Osteocyte (in vitro differentiated cells): ENCODE measurements at places on chromosomes 7 and 10. TPM values are rescaled to one million over a fixed set of nuclear protein-coding genes. Genes with fewer than 3 reads are reported as not detected.

DNA sequence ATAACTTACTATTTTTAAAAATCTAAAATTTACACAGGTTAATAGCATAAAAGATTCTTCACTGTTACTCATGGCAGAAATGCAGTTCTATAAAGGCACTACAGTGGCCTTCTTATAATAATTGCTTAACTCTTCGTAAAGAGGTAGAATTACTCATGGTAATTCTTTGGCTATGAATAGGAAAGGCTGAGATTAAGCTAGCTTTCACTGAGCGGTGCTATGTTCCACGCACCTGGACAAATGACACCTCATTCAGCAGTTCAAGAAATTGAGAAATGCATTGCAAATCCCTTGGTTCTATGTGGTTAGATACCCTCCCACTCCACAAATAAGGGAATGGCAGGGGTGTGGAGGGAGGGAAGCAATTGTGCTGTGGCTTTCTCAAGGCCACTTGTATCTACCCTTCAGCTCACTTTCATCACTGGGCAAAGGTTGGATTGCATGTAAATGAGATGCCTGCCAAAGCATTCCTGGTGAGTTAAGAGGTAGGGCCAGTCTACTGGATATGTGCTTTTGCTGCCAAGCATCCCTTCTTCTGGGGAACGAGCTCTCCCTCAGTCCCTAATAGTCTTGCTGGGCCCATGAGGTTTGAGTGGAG, 210.9 kb downstream of the TEX36 start:
- no peaks in the 10 kb centered on the region for H3K4me1 ChIP-seq
- no peak for DNase-seq
- H3K36me3 ChIP-seq, result no peaks in the 10 kb centered on the region
- no peak overlapping the region for H3K27ac ChIP-seq
- H3K4me3 ChIP-seq, result no peak overlapping the region

DNA sequence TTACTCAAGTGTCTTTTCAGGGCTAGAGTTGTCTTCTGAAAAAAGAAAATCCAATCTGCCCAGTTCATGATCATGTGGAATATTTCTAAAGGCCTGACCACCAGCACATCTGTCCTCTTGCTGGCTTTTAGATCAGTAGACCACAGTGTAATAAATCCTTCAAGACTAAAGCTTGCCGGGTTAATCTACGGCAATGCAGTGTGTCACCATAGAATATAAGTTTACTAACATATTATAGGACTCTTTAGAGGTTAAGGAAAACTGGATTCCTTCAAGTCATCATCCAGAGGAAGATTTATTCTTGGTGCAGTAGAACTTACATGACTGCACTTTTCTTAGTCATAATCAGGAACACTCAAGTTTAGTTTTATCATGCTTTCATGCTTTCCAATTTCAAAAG, 349.5 kb downstream of the SEMA3D start:
- peaks cover 5% of the 10 kb centered on the region for H3K4me1 ChIP-seq
- no peak overlapping the region for H3K27ac ChIP-seq
- no peaks in the 10 kb centered on the region for H3K27me3 ChIP-seq
- no peak overlapping the region for H3K4me3 ChIP-seq

DNA sequence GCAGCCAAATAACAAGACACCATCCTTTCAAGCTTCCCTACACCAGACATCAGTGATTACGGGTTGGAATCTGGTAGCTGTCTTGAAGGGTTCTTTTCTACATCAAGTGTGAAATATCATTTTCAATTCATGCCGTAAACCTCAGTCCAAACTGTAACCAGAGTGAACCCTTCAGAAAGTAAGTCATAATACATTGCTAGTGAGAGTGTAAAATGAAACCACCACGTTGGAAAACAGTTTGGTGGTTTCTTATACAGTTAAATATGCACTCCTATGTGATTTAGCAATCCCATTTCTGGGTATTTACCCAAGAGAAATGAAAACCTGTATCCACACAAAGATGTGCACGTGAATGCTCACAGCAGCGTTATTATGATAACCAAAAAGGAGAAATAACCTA, 25.6 kb upstream of the ZC3HAV1L start:
- no peak overlapping the region for H3K27ac ChIP-seq
- DNase-seq, result no peak
- peaks cover 55% of the 10 kb centered on the region for H3K36me3 ChIP-seq
- H3K4me3 ChIP-seq, result no peak overlapping the region
- H3K27me3 ChIP-seq, result no peaks in the 10 kb centered on the region
- no peaks in the 10 kb centered on the region for H3K4me1 ChIP-seq

- DNase-seq, result no peak
- no peaks in the 10 kb centered on the region for H3K27me3 ChIP-seq
- no peak overlapping the region for H3K4me3 ChIP-seq
- H3K4me1 ChIP-seq, result peaks cover 25% of the 10 kb centered on the region
Measured at GRCh38 chr10:72524489-72524888, 101.4 kb downstream of the MICU1 start.

DNA sequence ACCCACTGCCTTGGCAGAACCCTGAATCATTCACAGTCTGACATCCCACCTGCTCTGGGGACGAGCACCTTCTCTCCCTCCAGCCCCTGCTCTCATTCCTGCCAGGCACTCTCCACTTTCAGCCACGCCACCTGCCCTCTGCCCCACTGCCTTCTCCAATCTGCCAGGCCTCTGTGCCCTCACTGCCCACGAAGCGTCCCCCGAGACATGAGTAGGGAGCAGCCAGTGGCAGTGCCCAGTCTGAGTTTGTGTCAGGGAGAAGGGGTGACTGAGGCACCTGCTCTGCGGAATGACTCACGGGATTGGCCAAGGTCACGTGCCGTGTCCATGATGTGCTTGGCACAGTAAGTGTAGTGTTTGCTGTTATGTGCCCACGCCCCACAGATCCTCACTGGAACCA, 215.2 kb upstream of the PPP2R2D start:
- H3K36me3 ChIP-seq, result no peaks in the 10 kb centered on the region
- H3K27ac ChIP-seq, result no peak overlapping the region
- no peaks in the 10 kb centered on the region for H3K4me1 ChIP-seq

GRCh38 chr10:118957443-118957825, 72.1 kb upstream of the NANOS1 start:
- H3K36me3 ChIP-seq, result no peaks in the 10 kb centered on the region
- no peak overlapping the region for H3K27ac ChIP-seq
- no peak overlapping the region for H3K4me3 ChIP-seq
- H3K4me1 ChIP-seq, result peaks cover 20% of the 10 kb centered on the region

- no peak overlapping the region for H3K4me3 ChIP-seq
- no peak for DNase-seq
- H3K27me3 ChIP-seq, result peaks cover 2% of the 10 kb centered on the region
- H3K4me1 ChIP-seq, result peaks cover 11% of the 10 kb centered on the region
Measured at GRCh38 chr7:106332201-106332600, 47.4 kb upstream of the NAMPT start.

GRCh38 chr10:63582690-63583089, 61.5 kb downstream of the REEP3 start:
- no peak overlapping the region for H3K4me3 ChIP-seq
- no peak overlapping the region for H3K27ac ChIP-seq
- peaks cover 2% of the 10 kb centered on the region for H3K36me3 ChIP-seq

DNA sequence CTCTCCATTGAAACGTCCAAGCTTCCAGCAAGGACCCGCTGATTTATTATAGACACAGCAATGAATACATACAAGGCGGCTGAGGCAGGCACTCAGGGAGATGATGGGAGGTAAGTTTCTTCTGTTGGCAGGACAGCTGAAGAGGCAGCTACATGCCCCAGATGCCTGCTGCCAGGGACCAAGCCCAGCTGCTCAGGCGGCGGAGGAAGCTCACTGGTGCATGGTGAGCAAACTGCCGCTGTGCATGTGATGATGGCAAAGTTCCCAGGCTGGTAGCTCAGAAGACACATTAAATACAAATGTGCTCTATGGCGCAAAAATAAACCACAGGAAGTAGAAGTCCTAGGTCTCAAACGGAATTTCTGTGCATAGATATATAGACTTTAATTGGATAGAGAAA, 2.3 kb downstream of the DNTT start:
- no peak overlapping the region for H3K4me3 ChIP-seq
- no peaks in the 10 kb centered on the region for H3K36me3 ChIP-seq
- peaks cover 5% of the 10 kb centered on the region for H3K4me1 ChIP-seq
- H3K27ac ChIP-seq, result no peak overlapping the region

DNA sequence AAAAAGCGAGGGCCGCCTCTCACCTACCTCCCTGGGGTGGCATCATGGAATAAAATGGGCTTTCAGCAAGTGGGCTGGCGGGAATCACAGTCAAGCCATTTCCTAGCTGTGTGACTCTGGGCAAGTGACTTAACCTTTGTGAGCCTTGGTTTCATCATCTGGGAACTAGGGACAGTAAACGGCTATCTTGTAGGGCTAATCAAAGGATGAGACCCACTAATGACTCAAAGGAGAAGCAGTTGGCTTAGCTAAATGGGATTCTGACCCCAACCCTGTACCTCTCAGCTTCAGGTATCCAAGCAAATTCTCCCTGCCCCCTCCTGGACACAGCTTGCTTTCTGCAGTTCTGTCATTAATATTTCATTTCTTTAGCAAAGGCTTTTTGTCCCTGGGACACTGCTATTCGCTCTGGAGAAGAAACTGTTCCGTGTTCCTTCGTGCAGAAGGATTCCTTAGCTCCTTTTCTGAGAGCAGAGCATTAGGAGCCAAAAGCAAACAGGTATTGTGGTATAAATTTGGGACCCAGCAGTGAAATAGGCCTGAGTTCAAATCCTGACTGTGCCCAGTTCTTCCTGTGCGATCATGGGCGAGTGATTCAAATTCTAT, 25.9 kb downstream of the TRIM8 start:
- no peak overlapping the region for H3K4me3 ChIP-seq
- H3K4me1 ChIP-seq, result peaks cover 46% of the 10 kb centered on the region
- H3K27me3 ChIP-seq, result no peaks in the 10 kb centered on the region

DNA sequence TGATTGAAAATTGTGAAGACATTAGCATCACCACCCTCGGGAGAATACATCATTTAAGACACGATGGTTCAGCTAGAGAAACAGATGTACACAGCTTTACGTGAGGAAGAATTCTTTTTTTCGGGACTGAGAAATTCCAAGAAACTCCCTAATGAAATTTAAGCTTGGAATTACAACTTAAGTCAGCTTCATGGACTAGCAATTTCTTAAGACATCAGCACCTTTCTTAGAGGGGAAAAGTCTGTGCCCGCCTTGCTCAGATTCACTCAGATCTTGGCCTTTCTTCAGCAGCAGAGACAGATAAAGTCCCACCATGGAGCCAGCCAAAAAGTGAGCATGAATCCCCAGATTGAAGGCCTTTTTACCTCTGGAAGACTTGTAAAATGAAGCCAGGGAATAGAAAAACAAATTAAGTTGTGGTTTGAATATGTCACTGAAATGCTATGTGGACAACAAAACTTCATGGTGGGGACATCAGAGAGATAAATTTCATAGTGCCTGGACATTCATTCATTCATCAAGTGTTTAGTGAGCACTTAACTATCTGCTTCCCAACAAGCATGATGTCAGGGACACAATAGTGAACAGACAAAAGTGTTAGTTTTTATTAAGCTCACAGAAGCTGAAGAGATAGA, 32.1 kb downstream of the PRKG1 start:
- DNase-seq, result no peak
- no peak overlapping the region for H3K4me3 ChIP-seq
- H3K4me1 ChIP-seq, result peaks cover 24% of the 10 kb centered on the region
- no peaks in the 10 kb centered on the region for H3K36me3 ChIP-seq
- H3K27me3 ChIP-seq, result no peaks in the 10 kb centered on the region

GRCh38 chr7:118478931-118479330, 254.4 kb downstream of the ANKRD7 start:
- no peak overlapping the region for H3K4me3 ChIP-seq
- no peaks in the 10 kb centered on the region for H3K27me3 ChIP-seq
- DNase-seq, result no peak
- H3K36me3 ChIP-seq, result no peaks in the 10 kb centered on the region
- H3K4me1 ChIP-seq, result no peaks in the 10 kb centered on the region
- H3K27ac ChIP-seq, result no peak overlapping the region

Gene IFIT2
- total RNA-seq, result 8.8 and 11.0 TPM in 2 replicates

Gene TMEM178B
- total RNA-seq, result 0.70 and 0.99 TPM in 2 replicates

Gene MPP7
- total RNA-seq, result 37.4 and 41.9 TPM in 2 replicates

Gene RNF32
- 1.7 and 1.8 TPM in 2 replicates for total RNA-seq

Gene MALRD1
- 0.56 TPM in 1 of 2 replicates, not detected in the other for total RNA-seq

Gene THAP5
- 26.8 and 29.8 TPM in 2 replicates for total RNA-seq

Gene CRTAC1
- 0.16 TPM in 2 replicates for total RNA-seq

Gene DIP2C
- total RNA-seq, result 36.8 and 36.9 TPM in 2 replicates

Gene SEPTIN7
- total RNA-seq, result 349 and 355 TPM in 2 replicates
